ENCODE measurements at places on chromosomes 12 and 14.

DNA sequence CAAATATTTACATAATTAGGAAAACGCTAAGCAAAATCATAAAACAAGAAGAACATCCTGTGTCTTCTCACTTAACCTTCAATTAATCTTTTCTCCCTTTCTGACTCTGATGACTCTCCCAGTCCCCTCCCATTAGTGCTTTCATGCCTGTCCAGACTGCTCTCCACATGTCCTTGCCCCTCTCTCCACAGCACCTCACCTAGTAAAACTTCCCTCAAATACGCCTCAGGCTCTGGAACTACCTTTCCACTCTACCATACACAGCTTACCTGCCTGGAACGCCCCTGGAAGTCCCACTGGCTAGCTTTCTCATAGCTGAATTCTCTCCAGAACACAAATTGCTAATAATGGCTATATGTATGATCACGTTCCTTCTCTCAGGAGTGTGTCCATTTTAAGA lies 44.7 kb downstream of the SLC5A8 start:
- DNase-seq, result no peak

- no peak for DNase-seq
These were observed 207.7 kb upstream of the SLC16A7 start for GRCh38 chr12:59388176-59388575.

DNA sequence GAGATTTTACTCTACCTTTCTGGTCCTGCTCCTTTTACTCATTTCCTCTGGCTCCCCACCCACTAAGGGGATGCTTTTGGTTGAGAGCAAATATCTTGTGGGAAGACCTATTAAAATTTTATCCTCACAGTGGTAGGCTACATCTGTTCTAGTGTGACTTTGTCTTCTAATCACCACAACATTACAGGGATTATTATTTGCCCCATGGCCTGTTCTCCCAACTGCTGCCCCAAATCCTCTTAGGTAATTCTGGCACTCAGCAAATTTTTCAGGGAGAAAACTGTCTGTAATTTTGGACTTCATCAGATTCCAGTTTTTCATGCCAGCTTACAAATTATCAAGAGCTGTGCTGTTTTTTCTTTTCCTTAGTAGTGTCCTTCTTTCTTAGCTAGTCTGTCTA lies 172.3 kb downstream of the GPHN start:
- DNase-seq, result no peak

- no peak for DNase-seq
These were observed 82.7 kb upstream of the KITLG start for GRCh38 chr12:88662961-88663360.

DNA sequence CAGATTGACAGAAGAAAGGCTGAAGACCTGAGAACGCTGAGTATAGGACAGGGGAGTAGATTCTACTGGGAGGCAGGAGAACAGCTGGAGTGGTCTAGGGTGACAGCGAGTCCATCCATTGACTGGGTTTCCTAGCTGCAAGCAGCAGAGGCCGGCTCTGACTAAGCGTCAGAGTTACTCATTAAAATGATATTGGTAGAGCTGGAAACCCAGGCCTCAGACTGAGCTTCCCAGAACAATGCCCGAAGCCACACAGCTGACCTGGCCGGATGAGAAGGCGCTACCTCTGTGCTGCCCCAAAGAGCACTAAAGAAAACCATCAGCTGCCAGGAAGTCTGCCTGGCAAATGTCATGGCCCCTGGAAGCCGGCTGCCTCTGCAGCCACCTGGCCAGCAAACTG lies 78.5 kb upstream of the FZD10 start:
- DNase-seq, result no peak

DNA sequence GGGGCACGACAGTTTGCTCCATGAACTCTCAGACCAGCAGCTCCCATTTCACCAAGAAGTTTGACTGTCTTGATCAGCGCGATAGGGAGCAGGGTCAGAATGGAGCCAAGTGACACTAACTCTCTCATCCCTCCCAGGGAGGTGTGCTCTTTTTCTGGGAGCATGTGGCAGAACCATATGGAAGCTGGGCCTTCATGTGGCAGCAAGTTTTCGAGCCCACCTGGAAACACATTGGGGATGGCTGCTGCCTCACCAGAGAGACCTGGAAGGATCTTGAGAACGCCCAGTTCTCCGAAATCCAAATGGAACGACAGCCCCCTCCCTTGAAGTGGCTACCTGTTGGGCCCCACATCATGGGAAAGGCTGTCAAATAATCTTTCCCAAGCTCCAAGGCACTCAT lies 24.0 kb downstream of the ITGA7 start:
- DNase-seq, result no peak

DNA sequence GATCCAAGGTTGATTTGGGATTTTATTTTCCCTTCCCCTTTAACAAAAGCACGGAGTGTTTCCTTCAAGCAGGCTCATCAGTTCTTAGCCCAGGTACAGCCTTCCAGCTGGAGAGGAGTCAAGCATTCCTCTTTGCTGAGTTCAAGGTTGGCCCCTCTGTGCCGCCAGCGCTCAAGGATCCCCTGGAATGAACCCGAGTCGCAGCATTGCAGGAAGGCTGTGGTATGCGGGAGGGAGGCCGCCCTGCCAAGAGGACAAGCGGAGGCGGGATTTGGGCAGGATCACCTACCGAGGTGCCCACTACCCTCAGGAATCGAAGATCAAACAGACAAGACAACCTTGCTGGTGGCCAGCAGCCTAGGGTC lies 53.9 kb upstream of the NCOR2 start:
- DNase-seq, result no peak

GRCh38 chr14:79418649-79419415 lies 792.5 kb downstream of the DIO2 start:
- DNase-seq, result no peak

DNA sequence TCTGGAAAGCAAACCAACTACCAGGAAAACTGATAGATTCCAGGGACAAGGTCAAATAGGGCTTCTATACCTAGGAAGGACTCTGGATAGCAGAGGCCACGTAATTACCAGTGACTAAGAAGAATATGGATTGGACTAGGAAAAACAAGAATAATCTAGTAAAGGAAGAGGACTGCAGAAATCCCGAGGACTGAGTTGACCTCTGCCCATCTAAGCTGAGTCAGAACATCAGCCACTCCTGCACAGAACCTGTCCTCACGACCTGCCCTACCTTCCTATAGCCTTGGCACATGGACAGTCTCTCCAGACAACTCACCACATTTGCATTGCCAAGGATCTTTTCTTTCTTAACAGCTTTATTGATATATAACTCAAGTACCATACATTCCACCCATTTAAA lies 2.3 kb downstream of the OR6J1 start:
- no peak for DNase-seq

DNA sequence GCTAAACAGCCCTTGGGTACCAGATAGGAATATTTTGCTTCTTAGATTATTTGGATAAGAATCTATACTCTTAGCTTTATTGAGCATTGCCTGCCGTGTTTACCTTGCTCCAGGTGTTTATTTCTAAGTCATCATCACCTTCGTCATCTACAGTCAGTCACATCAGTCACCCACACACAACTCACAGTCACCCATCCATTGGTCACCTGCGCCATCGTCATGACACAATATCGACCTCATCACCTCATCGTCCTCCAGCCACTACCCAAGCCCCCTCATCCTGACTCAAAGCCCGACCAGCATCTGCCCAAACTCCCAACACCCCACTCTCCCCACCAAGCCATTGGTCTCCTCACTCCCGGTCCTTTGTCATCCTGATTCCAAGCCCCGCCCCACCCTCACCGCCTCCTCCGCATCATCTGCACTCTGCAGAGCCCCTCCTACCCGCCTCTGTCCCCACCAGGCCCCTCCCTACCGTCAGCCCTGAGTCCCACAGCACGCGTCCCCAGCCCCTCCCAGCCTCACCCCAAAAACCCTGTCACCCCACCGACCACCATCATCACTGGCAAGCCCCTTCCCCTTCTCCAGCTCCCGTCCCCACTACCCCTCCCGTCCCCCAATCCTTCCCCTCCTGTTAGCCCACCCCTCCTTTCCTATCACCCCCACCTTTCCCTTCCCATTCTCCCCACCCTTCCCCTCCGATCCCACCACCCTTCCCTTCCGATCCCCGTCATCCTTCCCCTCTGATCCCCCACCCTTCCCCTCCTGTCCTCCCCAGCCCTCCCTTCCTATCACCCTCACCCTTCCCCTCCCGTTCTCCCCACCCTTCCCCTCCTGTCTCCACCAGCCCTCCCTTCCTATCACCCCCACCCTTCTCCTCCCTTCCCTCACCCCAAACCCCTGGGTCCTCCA lies 9.8 kb downstream of the DLK1 start:
- DNase-seq, result no peak

DNA sequence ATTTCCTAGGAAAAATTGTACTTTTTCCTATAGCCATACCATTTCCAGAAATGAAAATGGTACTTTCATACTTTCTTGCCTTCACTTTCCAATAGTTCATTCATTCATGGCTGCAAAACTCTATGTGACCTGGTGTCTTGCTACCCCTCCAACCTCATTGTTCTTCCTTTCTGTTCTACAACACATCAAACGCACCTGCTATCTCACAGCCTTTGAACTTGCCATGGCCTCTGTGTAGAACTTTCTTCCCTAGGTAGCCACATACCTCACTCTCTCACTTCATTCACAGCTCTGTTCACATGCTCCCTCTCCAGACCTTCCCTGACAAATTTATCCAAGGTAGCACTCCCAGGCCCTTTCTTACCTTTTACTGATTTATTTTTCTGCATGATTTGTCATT lies 149.2 kb downstream of the DUSP6 start:
- no peak for DNase-seq

- no peak for DNase-seq
These were observed 1.1 kb downstream of the RPS26 start for GRCh38 chr12:56042843-56043242.

DNA sequence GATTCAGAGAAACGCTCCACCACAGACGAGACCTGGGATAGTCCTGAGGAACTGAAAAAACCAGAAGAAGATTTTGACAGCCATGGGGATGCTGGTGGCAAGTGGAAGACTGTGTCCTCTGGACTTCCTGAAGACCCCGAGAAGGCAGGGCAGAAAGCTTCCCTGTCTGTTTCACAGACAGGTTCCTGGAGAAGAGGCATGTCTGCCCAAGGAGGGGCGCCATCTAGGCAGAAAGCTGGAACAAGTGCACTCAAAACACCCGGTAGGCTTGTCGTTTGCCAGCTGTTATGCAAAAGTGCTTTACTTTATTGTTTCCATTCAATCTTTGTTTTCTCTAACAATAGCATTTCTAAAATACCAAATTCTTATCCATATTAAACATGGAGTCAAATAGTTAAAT lies 287.3 kb downstream of the NAV3 start:
- no peak for DNase-seq

GRCh38 chr12:55927588-55928502 lies at the start of gene PYM1:
TSS of gene PYM1 (minus strand) at chr12:55927894. CDS start at chr12:55927761, 133 bp downstream.
- no peak for DNase-seq

- DNase-seq, result peak; percentile 83
These were observed 9.5 kb downstream of the EMP1 start for GRCh38 chr12:13205809-13206559.

- no peak for DNase-seq
These were observed 103.3 kb upstream of the CCDC175 start for GRCh38 chr14:59679872-59680271.

- no peak for DNase-seq
These were observed 74.3 kb downstream of the GALNT8 start for GRCh38 chr12:4794491-4794890.

GRCh38 chr14:24246765-24247212 lies 4.4 kb upstream of the TINF2 start:
- no peak for DNase-seq

GRCh38 chr12:12909995-12910420 lies 18.6 kb downstream of the GPRC5A start:
- DNase-seq, result no peak

DNA sequence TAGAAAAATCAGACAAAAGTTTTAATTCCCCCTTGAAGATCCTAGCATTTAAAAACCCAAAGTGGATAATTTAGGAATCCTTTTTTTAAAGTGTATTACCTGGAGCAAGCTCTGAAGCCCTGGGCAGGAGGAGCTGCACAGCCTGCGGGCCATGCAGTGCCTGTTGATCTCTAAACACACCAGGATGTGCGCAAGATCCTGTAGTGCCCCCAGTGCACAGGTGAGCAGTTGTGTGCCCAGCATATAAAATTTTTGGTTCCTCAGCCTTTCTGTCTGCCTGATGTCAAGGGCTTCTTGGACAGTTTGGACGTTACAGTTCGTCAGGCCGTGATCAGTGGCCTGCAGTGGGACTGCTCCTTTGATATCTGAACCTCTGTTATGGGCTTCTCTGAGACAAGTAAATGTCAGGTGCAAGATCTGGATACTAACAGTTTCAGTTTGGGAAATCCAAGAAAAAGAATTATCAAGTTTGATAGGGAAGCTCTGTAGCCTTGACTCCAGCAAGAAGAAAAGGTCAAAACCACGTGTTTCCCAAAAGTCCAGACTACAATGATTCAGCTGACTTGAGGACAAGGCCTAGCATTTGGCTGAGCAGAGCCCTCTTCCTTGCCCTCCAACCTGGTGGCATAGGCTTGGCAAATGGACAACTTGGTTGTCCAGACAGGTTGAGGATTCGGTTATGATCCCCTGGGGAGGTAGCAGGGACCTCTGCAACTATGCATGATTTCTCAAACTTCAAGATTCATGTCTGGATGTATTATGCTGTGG lies 1.0 kb downstream of the ATXN7L3B start:
- no peak for DNase-seq

DNA sequence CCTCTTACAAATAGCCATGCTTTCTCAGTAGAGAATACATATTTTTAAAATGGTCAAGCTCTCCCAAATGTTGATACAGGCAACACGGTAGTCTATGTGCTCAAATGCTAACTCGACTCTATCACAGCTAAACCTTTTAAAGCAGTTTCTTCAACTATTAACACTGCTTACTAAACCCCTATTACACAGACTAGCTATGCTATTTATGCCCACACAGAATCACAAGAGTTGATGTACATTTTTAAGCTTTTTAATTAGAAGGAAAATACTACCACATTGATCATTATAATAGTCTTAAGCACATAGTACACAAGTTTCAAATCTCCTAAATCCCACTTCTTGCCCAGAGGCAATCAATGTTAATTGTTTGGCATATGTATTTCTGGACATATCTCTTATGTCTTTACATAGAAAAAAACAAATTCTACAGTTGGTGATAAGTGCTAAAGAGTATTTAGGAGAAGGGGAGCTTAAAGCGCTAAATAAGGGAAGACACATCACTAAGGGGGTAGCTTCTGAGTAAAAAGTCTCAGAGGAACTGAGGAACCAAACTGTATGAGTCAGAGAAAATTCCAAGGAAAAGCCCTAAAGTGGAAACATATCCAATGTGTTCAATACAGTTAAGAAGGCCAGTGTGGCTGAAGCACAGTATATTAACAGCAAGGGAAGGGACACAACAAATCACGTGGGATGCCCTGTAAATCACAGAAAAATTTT lies 13.7 kb downstream of the HNRNPC start:
- no peak for DNase-seq

DNA sequence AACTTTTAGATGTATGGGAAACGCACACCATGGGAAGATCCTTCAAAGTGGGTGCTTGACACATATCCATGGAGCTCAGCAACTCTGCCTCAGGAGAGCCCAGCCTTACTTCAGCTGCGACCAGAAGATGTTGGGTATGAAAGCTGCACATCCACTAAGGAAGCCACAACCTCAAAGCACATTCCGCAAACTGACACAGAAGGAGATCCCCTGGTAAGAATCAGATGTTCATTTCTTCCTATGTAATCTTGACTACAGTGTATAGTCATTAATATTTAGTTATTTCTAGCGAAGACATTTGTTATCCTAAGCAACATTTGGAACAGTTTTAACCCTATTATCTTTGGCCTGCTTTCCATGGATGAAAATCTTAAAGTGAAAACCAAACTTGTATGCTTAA lies 374.2 kb downstream of the NAV3 start:
- no peak for DNase-seq

GRCh38 chr12:110928700-110929099 lies 8.3 kb upstream of the MYL2 start:
- no peak for DNase-seq

- no peak for DNase-seq
These were observed 64.5 kb downstream of the CRADD start for GRCh38 chr12:93741659-93742109.

Data from smooth muscle cell of the brain vasculature (primary cell).